ENCODE measurements at places on chromosomes 7 and 10. TPM values are rescaled to one million over a fixed set of nuclear protein-coding genes. Genes with fewer than 3 reads are reported as not detected.

The GPR37 gene
- 0.57 TPM for total RNA-seq

The SUN1 gene
- total RNA-seq, result 93.6 TPM

The GPC2 gene
- 1.0 TPM for total RNA-seq

The CUTC gene
- total RNA-seq, result 31.5 TPM

The FFAR4 gene
- total RNA-seq, result 0.13 TPM

The ATE1 gene
- total RNA-seq, result 19.1 TPM

The NUTM2D gene
- 1.3 TPM for total RNA-seq

The BMPER gene
- total RNA-seq, result 5.4 TPM

The BBIP1 gene
- total RNA-seq, result 36.4 TPM

The PTPN20 gene
- total RNA-seq, result 3.9 TPM

The CUEDC2 gene
- total RNA-seq, result 65.6 TPM

The CYP2W1 gene
- not detected for total RNA-seq

The CPSF4 gene
- total RNA-seq, result 33.6 TPM

Data from A549 treated with Mapracorat at 1 μM for 4 hours (cell line).